ENCODE measurements at places on chromosomes 6 and 20. TPM values are rescaled to one million over a fixed set of nuclear protein-coding genes. Genes with fewer than 3 reads are reported as not detected.

The IL22RA2 gene
- total RNA-seq = not detected

The ULBP3 gene
- total RNA-seq = 6.3 TPM

The HLA-DMB gene
- total RNA-seq = not detected

The MYCT1 gene
- total RNA-seq = not detected

The TGM2 gene
- 1.5 TPM for total RNA-seq

The C20orf144 gene
- total RNA-seq = 0.12 TPM

The KHDRBS2 gene
- not detected for total RNA-seq

The TOX2 gene
- total RNA-seq = 2.4 TPM

The KCNQ5 gene
- total RNA-seq = 10.3 TPM

The CYP21A2 gene
- 0.88 TPM for total RNA-seq

The CAGE1 gene
- 0.47 TPM for total RNA-seq

The KCNK5 gene
- 2.6 TPM for total RNA-seq

Data from MCF 10A (cell line).